ENCODE measurements at places on chromosomes 16 and 17. TPM values are rescaled to one million over a fixed set of nuclear protein-coding genes. Genes with fewer than 3 reads are reported as not detected.

PIK3R6 gene
- 15.8 TPM for total RNA-seq

IL17C gene
- not detected for total RNA-seq

LHX1 gene
- not detected for total RNA-seq

CPHXL2 gene
- not detected for total RNA-seq

OR1F1 gene
- not detected for total RNA-seq

NOG gene
- 2.8 TPM for total RNA-seq

RABEP1 gene
- 39.2 TPM for total RNA-seq

ETV4 gene
- total RNA-seq = 1.6 TPM

CTRL gene
- total RNA-seq = 7.2 TPM

CSF3 gene
- not detected for total RNA-seq

SOX15 gene
- total RNA-seq = 0.30 TPM
